ENCODE measurements at places on chromosomes 5 and 9.

DNA sequence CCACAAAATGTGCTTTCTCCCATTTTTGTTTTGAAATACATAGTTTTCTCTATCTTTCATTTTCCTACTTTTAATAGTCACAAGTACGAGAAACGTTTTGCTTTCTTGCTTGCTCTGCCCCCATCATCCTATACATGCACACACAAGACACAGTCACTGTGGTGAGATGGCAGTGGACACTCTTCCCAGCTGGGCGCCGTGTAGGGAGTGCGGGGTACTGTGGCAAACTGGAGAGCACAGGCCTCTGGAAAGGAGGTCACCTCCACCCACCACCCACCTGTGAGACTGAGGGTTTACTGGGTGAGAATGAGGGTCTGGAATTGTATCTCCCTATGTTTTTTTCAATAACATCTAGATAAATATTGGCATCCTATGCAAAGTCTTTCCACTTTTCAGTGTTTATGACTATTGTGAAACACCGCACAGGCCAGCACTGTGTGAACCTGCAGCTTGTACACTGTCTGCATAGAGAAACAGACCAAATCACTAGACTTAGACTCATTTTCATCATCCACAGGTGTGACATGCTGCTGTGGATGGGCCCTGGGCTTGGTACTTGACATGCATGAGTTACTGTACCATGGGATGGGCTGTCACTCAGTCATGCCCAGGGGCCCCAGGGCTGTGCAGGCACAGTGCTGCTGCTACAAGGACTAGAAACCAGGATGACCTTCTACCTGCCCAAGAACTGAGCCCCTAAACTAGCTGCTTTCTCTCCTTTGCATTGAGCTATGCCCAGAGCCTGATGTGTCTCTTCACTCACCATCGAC, 118.1 kb upstream of the LMX1B start:
- DNase-seq, result no peak

- no peak for DNase-seq
Observed at GRCh38 chr9:131277287-131277909, 1.1 kb upstream of the FAM78A start.

GRCh38 chr5:20033881-20034280, 45.9 kb upstream of the CDH18 start:
- DNase-seq, result no peak

- no peak for DNase-seq
Observed at GRCh38 chr9:100673249-100673648, 95.4 kb downstream of the CAVIN4 start.

DNA sequence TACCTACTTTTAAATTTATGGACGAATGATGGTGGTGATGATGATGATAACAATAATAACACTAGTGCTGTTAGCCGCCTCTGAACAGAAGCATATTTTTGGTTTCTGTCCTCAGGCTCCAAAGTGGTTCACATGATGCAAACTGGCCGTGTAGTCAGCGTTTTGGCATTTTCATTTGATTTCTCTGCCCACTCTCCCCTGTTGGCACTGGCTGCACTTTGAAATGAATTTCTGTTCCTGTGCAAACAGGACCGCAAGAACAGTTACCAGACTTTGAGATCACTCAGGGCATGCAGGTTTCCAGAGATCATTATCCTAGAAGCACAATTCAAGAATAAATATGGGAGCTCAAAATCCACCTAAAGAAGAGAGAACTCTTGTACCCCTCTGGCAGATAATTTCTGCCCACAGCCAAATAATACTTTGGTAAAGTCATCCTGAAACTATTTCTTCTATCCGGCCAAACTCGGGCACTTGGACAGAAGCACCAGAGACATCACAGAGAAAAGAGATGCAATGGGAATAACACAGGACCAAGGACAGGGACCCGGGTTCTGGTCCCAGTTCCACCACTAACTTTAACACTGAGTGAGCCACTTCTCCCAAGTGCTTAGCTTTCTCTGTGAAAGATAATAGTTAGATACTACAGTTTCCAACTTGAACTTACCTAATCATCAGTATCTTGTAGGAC, 201.7 kb upstream of the PTGER4 start:
- DNase-seq, result no peak

DNA sequence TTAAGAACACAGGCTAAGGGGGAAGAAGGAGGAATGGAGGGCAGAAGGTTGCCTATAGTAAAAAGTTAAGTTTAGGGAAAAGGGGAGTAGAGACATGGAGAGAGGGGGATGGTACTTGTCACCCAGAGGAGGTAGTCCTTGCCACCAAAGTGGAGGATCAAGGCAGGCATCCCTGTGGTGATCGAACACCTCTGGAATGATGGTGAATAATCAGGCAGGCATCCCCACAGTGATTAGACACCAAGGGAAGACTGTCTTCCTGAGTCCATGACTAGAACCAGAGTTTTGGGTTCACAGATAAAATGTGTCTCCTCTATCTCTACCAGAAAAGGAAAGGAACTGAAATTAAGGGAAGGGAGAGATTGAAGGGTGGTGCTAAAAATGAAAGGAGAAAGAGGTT, 19.2 kb upstream of the HMGCS1 start:
- no peak for DNase-seq

- peak; percentile 26 for DNase-seq
Observed at GRCh38 chr5:149860801-149861322, 83.7 kb downstream of the PDE6A start.

DNA sequence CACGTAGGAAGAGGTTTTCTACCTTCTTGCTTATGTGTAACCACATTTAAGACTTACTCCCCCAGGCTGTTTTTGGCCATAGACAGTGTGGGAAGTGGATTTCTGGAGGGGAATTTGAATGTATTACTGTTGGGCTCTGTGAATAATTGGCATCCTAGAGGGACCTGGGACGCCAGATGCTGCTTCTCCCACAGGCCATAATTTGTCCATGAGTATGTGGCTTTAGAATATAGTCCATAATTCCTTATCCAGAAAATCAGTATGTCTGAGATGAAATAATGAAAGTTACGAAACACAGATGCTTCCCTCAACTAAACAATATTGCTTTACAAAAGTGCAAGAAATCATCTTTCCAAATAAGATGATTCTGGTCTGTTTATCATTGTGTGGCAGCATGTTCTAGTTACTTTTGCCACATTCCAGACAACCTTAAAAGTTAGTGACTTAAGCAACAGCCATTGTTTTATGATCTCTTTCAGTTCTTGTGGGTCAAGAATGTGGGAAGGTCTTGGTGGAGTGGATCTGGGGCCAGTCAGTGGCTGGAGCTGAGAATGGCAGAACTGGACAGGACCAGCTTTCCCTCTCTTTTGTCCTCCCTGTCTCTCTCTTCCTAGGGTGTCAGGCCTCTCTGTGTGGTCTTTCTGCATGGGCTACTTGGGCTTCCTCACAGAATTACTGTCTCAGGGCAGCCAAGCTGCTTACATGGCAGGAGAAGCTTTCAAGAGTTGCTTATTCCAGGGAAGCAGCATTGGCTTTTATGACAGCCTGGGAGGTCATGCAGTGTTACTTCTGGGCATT, 79.4 kb downstream of the FBXL7 start:
- no peak for DNase-seq

- no peak for DNase-seq
Observed at GRCh38 chr5:81936750-81937149, 35.1 kb upstream of the ATG10 start.

- DNase-seq, result no peak
Observed at GRCh38 chr5:78776637-78777036, 128.1 kb upstream of the LHFPL2 start.

DNA sequence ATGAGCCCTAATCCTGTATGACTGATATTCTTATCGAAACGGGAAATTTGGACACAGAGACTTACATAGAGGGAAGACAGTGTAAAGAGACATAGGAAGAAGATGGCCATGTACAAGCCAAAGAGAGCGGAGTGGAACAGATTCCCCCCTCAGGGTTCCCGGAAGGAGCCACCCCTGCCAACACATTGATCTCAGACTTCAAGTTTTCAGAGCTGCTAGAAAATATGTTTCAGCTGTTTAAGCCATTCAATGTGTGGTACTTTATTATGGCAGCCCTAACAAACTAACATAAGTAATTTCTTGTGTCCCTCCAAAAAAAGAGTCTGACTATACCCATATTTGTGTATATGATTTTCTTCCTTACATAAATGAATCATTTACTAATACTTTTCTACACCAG, 128.0 kb upstream of the STC2 start:
- DNase-seq, result no peak

- DNase-seq, result no peak
Observed at GRCh38 chr5:143341807-143342570, 61.5 kb downstream of the NR3C1 start.

GRCh38 chr5:158233735-158234322, 374.9 kb upstream of the CLINT1 start:
- no peak for DNase-seq

DNA sequence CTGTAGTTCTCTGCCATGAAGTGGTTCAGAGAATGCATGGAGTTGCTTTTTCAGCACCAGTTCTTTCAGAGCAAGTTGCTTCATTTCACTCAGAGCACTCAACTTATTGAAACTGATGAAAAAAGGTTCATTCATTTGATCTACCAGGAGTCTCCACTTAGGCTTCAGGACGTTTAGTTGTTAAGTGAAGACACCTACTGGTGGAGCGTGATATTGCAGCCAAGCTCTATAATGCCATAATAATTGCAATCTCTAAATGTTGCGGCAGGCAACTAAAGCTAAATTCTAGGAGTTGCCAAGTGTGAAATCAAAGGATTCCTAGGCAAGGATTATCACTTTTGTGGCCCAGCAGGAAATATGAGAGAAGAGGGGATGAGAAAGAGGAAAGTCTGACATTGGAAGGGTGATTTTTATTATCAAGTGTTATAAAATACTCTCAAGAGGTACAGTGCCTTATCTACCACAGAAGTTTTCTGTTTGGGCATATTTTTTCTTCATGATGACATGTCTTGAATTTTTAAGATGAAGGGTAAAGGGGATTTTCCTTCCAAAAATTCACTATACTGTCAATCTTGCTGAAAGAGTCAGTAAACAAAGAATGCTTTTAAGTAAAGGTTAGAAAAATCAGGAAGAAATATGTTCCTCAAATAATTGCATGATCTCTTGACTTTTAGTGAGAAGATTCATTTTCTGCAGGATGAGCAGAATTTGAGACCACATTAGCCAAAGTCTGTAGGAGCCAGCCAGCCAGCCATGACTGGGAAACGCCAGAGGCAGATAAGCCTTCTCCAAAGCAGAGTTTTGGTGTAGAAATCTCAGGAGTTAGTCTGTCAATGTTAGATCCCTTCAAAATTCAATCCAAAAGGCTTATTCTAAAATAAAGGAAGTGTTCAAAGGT, 83.4 kb downstream of the SH3PXD2B start:
- DNase-seq, result peak; percentile 66

GRCh38 chr5:63029891-63030290, 451.3 kb downstream of the LRRC70 start:
- DNase-seq, result no peak

DNA sequence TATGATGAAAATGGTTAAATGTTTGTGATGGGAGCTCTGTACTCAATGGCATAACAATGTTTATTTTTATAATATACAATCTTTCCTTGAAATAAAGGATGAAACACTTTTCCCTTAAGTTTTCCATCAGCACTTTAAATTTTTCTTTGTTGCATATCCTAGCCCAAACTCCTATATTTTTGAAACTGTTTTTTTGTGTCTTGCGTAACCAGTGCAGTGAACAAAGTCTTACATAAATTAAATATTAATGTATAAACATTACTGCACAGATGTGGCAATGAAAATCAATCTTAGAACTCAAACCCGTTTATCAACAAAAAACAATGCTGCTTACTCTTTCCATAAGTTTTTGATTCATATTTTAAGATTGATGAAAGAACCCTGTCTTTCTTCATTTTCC, 34.1 kb upstream of the IL31RA start:
- no peak for DNase-seq

GRCh38 chr9:81772144-81772543, 82.8 kb upstream of the TLE1 start:
- DNase-seq, result no peak

DNA sequence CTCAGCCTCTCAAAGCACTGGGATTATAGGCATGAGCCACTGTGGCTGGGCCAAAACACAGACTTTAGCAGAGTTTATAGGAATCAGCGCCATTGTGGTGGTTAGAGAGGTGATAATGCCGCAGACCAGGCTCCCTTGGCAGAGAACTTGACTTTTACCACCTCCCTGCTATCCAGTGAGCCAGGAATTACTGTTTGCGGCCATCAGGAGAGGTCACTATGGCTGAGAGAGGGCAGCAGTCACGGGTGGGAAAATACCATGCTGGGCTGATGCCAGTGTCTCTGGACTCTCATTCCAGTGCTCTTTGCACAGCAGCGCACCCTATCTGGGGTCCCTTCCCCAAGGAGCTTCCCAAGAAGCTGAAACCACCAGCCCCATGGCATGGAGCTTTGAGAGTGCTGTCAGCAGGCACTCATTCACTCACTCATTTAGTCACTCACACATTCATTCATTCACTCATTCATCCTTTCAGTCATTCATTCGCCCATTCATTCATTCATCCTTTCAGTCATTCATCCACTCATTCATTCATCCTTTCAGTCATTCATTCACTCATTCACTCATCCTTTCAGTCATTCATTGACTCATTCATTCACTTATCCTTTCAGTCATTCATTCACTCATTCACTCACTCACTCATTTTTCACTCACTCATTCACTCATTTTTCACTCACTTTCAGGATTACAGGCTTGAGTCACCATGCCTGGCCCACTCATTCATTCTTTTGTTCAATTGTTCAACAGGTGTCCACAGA, 27.3 kb upstream of the RNU6ATAC start:
- DNase-seq, result peak; percentile 2

DNA sequence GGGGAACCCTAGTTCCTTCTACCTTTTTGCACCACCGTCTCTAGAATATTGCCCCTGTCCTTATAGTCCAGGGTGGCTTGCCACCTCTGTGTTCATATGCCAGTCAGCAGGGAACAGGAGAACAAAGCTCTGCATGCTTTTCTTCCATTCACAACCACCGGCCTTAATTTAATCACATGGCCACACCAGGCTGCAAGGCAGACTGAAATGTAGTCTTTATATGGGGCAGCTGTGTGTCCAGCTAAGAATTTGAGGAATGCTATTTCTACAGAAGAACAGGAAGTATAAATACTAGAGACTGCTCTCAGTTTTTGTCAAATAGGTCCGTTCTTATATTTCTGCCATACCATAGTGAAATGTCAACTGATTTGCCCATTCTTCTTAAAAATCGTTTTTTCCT, 5.8 kb downstream of the C5orf22 start:
- no peak for DNase-seq

DNA sequence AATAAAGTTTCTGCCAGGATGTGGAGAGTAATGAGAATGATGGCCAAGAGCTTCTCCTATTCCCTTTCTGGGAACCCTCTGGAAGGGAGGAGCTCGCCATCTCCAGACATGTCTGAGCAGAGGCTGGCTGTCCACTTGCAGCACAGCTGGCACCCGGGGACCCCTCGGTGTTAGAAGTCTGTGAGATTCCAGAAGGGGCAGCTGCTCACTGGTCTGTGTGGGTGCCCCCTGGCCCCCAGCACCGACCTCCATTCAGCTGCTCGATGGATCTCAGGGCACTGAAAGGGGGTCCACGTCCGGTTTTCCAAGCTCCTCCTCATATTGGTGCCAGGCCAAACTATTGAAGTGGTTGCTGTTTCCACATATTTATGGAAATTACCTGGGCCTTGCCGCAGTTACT, 3.6 kb upstream of the FAM163B start:
- DNase-seq, result no peak

Data from WTC11 (cell line).